ENCODE measurements at places on chromosomes 16 and 17. TPM values are rescaled to one million over a fixed set of nuclear protein-coding genes. Genes with fewer than 3 reads are reported as not detected.

ABCC6 gene
- 0.13 TPM for total RNA-seq

- no peak for DNase-seq
These were observed 48.7 kb upstream of the SEC14L1 start for GRCh38 chr17:77092025-77092424.

GRCh38 chr17:79324194-79324593, 249.6 kb downstream of the ENGASE start:
- DNase-seq, result no peak

DNA sequence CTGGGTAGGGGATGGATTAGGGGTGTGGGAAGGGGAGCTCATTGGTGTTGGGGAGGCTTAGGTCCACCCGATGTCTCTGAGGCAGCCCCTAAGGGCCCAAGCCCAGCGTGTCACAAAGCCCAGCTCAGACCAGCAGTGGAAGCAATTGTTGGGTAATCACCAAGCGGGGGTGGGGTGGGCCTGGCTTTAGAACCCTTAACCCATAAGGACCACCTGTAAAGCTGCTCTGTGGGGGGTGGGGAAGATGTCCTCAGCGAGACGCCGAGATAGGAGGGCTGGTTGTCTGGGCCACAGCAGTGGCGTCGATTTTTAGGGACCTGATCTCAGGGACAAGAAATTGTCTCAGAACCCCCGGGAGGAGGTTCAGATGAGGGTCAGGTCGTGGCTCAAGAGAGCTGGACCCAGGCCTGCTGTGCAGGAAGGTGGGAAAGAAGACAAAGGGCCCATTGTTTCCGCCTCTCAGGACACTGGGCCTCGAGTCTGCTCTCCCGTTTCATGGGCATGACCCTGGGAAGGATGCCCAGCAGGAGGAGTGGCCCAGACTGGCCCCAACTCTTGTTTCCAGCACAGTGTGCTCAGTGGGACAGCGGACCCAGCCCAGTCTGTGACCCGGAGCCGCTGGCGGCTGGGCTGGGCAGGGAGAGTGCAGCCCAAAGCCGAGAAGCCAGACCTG, 15.9 kb downstream of the ST6GALNAC2 start:
- DNase-seq, result no peak

GRCh38 chr16:67653128-67653788, 6.8 kb downstream of the ACD start:
- no peak for DNase-seq

GRCh38 chr17:602436-602835, 112.2 kb downstream of the VPS53 start:
- no peak for DNase-seq

CHAD gene
- total RNA-seq, result not detected

PPY gene
- total RNA-seq, result not detected

FSCN2 gene
- total RNA-seq, result 0.76 TPM

- no peak for DNase-seq
These were observed 5.3 kb upstream of the HAS3 start for GRCh38 chr16:69100071-69100691.

DNA sequence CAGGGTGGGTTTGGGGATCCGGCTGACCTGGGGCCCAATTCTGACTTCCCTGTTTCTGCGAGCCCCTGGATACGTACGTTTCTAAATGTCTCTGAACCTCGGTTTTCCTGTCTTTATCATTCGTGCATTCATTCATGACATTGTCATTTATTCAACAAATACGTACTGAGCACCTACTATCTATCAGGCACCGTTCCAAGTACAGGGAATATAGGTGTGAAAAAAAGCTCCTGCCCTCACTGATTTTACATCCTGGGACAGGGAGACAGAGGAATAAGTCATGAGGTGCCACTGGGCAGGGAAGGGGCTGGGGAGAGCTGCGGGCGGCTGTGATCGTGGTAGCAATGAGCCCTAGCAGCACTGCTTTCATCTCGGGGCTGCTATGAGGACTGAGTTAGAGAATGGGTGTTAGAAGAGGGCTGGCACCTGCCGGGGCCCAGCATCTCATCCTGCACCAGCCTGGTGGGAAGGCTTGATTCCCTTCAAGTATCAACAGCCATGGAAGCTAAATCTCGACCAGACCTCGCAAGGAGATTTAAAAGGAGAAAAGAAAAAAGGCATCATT, 88.3 kb upstream of the DNAH17 start:
- DNase-seq, result no peak

KRT32 gene
- not detected for total RNA-seq

GRCh38 chr17:33989361-33990148, 265.5 kb upstream of the CCL2 start:
- DNase-seq, result no peak

- DNase-seq, result no peak
These were observed 130.0 kb downstream of the XYLT1 start for GRCh38 chr16:17340804-17341203.

PRAC2 gene
- total RNA-seq, result not detected

- peak; percentile 34 for DNase-seq
These were observed 725 bp downstream of the ABCA3 start for GRCh38 chr16:2339521-2340484.

RNF222 gene
- total RNA-seq, result not detected

DNA sequence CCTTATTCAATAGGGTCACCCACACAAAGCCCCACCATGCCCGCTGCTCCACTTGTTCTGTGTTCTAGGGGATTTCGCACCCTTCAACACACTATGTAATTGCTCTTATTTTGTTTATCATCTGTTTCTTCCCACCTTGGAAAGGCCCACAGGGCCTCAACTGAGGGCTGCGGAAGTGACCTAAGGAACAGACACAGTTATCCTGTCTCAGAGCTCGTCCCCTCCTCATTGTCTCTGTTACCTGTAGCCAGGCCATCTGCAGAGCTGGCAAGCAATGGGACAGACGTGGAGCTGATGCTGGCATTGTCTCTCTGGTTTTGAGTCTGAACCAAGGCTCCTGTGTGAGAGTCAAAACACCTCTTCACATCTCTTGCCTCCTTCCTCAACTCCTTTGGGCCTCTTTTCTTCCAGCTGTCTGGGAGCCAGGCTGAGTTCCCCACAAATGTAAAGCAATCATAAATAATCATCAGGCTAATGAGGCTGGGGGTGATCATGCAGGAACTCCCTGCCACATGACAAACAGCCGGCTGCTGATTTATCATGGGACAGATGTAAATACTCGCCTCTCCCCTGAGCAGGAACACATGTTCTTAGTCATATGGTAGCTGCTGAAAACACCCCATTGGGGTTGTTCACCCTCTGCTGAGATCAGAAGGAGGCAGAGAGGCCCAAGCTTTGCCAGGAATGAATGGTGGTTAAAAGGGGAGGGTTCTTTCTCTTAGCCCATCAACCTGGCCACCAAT, 71.9 kb downstream of the AXIN2 start:
- DNase-seq, result no peak

DNA sequence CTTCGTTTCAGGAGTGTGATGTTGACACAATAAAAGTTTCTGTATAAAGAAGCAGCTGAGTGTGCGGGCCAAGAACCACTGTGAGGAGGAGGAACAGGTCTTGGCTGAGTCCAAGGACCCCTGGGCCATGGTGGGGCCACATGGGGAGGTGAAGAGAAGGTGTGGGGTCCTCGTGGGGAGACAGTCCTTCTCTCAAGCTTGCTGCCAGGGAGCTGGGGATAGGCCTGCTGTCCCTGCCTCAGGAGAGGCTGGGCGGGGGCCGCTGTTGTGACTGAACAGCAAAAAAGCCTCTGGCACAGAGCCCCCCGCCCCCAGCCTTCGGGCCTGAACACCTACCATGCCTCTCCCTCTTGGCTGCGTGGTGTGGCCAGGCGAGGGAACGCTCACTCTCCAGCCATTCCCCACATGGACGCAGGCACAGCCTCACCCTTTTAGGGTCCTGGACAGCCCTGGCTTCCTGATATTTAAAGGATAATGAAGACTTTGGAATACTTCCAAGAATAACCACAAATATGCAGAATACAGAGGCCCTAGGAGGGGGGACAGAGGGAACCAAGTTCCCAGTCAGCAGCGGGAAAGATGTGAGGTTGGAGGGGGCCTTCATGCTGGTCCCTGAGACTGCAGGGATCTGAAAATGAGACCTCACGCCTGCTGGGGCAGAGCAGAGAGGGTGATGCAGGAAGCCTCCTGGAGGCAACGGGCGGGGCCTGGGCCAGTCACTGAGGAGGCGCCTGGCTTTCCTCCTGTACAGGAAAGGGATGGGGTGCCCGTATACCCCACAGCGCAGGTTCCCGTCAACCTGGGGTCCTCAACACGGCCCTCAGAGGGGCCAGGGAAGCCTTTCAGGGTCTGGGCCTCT, 100.0 kb upstream of the CREBBP start:
- DNase-seq, result no peak

- DNase-seq, result peak; percentile 36
These were observed 13.8 kb downstream of the SLFN5 start for GRCh38 chr17:35256629-35257028.

Data from dermis microvascular lymphatic vessel endothelial cell (primary cell).